Urinary bladder (tissue), 4 donors: ENCODE measurements at places on chromosomes 7 and 10.

- no peak for DNase-seq
Measured at GRCh38 chr7:16368885-16369284, 52.5 kb downstream of the CRPPA start.

- DNase-seq = no peak
Measured at GRCh38 chr10:121070275-121071070, 219.3 kb downstream of the WDR11 start.

DNA sequence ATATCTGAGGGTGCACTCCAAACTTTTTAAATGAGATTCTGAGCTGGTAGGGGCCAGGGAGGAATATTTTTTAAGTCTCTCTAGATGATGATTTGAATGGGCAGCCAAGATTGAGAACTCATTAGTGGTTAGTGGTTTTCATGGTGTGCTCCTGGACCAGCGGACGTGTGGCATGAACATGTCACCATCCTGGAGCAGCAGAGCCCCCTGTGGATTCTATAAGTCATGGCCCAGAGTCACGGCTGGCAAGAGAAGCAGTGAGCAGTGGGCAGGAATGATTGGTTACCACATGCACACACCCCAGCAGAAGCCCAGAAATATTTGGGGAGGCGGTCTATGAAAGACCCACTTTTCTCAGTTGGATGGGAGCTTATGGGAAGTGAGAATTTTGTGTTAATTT, 21.2 kb upstream of the UCN3 start:
- DNase-seq = no peak

- DNase-seq = no peak
Measured at GRCh38 chr7:131816391-131817007, 260.1 kb upstream of the PODXL start.

DNA sequence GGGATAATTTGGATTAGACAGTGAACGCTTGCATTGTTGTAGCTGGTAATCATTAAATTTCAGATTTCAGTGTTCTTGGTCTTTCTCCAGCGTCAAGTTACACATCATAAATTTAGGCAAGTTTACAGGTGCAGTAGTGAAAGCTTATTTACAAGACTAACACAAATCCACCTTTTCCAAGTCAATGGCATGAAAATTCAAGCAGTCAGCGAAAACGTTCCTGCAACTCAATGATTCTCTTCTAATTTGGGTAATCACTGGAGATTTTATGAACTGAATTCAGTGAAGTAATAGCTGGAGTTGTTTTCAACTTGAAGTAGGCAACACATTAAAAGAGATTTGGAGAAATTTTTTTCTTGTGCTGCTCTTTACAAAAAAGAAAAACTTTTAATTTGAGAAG, 17.9 kb downstream of the BCAP29 start:
- no peak for DNase-seq
